ENCODE measurements at places on chromosomes 1 and 21. TPM values are rescaled to one million over a fixed set of nuclear protein-coding genes. Genes with fewer than 3 reads are reported as not detected.

Gene CD2
- total RNA-seq: 181 TPM

Gene TNFAIP8L2
- 42.4 TPM for total RNA-seq

Gene EDEM3
- 26.5 TPM for total RNA-seq

Gene CHI3L2
- 28.8 TPM for total RNA-seq

Gene CLDN19
- not detected for total RNA-seq

Gene PRAMEF12
- total RNA-seq: not detected

Gene CD247
- total RNA-seq: 251 TPM

Gene GSTM4
- 14.4 TPM for total RNA-seq

Gene PEAR1
- total RNA-seq: 0.28 TPM

Gene PGLYRP4
- total RNA-seq: not detected

Gene GPR37L1
- total RNA-seq: not detected

Gene ADGRL4
- total RNA-seq: not detected

Gene RBM8A
- total RNA-seq: 169 TPM

Gene ADCY10
- not detected for total RNA-seq

Gene LIX1L
- 56.5 TPM for total RNA-seq

Gene UTP25
- total RNA-seq: 7.7 TPM

Gene APCS
- not detected for total RNA-seq

Gene KCNE1
- not detected for total RNA-seq

Gene OR2AJ1
- not detected for total RNA-seq

Gene WNT4
- not detected for total RNA-seq

Gene TRPM2
- total RNA-seq: 37.3 TPM

Gene HSD3B2
- total RNA-seq: not detected

Gene SLAMF6
- total RNA-seq: 24.3 TPM

Gene GPR3
- total RNA-seq: 0.72 TPM

Gene LCE3E
- not detected for total RNA-seq

Gene OR2T8
- not detected for total RNA-seq

Gene GREM2
- 1.1 TPM for total RNA-seq

Gene RGS16
- total RNA-seq: 4.2 TPM

Gene CDKN2C
- total RNA-seq: 59.8 TPM

Gene IL19
- total RNA-seq: not detected

Gene IFI44L
- total RNA-seq: 29.2 TPM

Gene RAP1GAP
- 0.55 TPM for total RNA-seq

Gene NAV1
- total RNA-seq: 2.5 TPM

Gene TMEM35B
- 30.4 TPM for total RNA-seq

Gene S100A3
- not detected for total RNA-seq

Gene KMO
- not detected for total RNA-seq

Gene OR2T2
- not detected for total RNA-seq

Gene ANKRD34A
- 3.2 TPM for total RNA-seq
